ENCODE measurements at places on chromosomes 4 and X.

DNA sequence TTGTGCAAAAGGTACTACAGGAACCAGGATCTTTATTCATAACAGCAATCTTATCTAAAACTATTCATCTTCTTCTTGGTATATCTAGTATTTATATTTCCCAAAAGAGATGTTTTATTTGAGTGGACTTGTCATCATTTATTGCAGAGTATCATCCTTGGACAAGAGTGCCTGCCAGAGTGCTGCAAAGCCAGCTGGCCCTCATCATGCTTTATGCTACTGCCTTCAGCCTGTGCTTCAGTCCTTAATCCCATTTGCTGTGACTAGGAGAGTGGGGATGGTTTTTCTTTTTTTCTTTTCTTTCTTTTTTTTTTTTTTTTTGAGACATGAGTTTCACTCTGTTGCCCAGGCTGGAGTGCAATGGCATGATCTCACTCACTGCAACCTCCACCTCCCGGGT, 33.5 kb upstream of the ELF2 start:
- DNase-seq = peak; percentile 58

DNA sequence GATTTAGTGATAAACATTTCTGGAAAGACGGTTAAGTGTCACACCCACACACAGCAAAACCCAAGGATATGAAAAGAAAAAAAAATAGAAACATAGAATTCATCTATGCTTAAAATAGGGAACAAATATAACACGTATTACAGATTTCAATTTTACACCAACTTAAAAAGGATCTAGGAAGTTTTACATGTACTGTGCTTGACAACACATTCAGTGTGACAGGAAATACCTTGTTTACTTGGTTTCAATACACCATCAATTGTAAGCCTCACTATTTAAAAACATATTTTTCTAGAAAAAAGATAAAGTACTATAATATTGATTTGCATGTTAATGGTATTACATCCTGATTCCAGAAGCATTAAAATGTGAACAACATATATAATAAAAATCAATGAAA, 77.0 kb upstream of the SPRY1 start:
- DNase-seq = no peak

- DNase-seq = no peak
Measured at GRCh38 chrX:1416965-1417760, 25.2 kb upstream of the SLC25A6 start.

- DNase-seq = no peak
Measured at GRCh38 chr4:55277011-55277410, 69.0 kb upstream of the SRD5A3 start.

GRCh38 chr4:38163216-38164006, 203.2 kb downstream of the PTTG2 start:
- DNase-seq = no peak

GRCh38 chrX:49710744-49711319, 15.0 kb upstream of the PAGE1 start:
- no peak for DNase-seq

DNA sequence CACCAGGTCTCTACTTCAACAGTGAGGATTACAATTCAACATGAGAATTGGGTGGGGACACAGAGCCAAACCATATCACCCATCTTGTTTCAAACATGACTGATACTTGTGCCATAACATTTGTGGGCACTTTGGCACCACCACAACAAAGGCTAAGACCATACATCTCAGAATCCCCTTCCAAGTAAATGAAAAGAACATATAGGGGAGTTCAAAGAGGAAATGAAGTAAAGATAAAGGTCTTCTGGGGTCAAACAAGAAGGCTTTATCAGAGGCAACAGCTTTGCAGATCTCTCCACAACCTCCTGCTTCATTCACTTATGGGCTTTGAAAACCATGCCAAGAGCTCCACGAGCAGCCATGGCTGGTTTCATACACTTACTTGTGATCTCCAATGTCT, 122.7 kb downstream of the ANKRD50 start:
- DNase-seq = no peak

DNA sequence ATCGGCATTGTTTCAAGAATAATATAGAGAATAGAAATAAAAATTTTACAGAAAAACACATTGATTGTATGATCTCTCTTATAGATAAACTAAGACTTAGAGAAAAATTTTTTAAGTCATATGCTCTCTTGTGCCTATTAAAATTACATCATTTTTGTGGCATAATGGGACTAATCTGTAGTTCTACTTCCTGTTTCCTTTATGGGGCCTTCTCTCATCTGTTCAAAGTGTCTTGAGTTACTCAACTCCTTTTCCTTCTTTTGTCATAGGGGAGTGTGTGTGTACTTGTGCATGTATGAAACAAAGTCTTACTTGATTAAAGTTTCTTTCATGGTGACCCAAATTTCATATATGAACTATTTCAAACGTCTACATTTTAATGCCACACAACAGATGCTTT, 1448.9 kb upstream of the TENM3 start:
- DNase-seq = no peak

GRCh38 chrX:149982310-149982709, 44.0 kb upstream of the EOLA2 start:
- DNase-seq = no peak

DNA sequence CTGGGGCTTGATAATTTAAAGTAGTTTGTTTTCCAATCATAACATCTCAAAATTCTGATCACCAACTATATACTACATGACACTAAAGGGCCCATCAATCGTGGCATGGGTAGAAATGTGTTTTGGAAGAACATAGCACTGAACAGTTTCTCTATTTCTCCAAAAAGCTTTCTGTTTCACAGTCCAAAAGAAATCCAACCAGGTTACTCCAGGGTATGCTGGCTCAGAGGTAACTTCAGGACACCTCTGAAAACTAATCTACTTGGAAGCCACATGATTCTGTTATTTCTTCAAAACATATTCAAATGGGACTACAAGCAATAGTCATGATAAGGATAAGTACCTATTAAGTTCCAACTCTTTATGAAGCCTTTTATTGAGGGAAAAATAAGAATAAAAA, 8.3 kb downstream of the PHKA1 start:
- DNase-seq = no peak

- DNase-seq = no peak
Measured at GRCh38 chrX:50054147-50054546, 131.8 kb downstream of the CLCN5 start.

GRCh38 chrX:120560405-120560841, 339 bp downstream of the CUL4B start:
- no peak for DNase-seq

DNA sequence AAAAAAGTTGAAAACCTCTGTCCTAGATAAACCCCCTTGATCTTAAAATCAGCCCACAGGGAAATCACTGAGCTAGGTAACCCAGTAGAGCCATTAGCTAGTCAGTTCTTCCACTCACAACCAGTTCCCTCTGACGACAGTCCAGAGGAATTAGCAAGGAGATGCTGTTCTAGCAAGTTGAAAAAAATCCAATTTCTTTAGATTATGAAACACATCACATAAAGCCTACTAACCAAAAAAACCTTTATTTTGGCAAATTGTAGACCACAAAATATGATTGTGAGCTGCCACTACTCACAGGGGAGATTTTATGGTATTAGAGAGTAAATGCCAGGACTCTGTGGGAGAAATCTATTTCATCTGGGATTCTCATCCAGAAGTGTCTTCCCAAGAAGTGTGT, 22.6 kb downstream of the ADAMTS3 start:
- peak; percentile 10 for DNase-seq

GRCh38 chr4:169418846-169419245, 148.1 kb upstream of the SH3RF1 start:
- DNase-seq = no peak

- DNase-seq = peak; percentile 13
Measured at GRCh38 chrX:7334253-7334935, 186.4 kb upstream of the PUDP start.

DNA sequence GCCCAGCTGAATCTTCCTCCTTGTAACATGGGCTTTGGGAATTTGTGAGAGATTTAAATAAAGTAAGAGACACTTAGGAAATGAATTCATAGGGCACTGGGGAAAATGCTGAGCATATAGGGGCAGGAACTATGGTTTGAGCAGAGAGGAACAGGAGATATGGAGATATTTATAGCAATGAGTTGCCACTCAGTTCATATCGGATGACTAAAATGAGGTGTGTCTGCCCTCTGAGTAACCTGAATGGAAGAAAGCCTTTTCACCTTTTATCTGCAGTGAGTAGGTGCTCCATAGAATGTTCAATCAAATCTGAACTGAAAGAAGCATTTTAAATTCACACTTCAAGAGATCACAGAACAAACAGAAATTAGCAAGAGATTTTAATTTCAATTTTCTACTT, 105.7 kb downstream of the CEP44 start:
- DNase-seq = peak; percentile 38

GRCh38 chrX:12802741-12803140, 11.5 kb downstream of the PRPS2 start:
- DNase-seq = no peak

DNA sequence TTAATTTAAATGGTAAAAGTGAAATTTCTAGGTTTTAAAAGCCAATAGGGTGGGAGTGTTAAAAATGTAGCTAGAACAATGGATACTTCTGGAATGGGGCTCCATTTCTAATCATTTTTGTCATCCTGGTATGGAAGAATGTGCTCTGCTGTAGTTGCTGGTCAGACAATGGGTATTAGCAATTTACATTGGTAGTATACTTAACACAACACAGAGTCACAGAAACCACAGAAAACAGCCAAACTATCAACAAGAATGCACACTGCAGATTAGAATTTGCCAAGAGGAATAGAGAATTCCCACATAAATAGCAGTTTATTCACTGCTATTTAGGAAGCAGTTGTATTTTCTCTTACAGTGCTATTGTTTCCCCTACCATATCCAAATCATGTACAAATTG, 319.6 kb downstream of the PPP3CA start:
- DNase-seq = no peak

DNA sequence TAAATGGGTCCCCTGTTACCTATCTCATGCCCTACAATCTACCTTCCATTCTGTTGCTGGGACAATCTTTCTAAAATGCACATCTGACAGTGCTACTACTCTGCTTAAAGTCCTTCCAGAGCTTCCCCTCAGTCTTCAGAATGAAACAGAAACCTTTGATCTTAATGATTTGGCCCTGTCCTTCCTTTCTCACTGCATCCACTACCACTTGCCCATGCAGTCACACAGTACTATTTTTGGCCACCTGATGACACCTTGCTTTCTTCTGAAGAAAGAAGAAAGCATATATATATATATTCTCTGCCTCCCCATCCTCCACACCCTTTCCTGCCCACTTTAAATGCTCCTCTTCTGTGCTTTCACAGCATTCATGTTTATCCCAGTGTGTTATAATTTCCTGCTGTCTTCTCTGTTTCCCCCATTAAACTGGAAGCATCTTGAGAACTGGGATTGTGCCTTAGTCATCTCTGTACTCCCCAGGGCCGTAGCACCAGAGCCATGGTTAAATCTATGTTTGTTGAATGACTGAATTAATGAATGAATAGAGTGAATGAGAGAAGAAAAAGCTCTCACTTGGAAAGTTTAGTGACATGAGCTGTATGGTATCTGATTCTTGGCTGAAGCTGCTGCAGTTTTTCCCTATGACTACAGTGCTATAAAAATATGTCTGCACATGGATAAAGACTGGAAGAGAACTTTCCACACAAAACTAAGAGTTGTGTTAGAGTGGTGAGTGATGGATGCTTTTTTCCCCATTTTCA, 56.2 kb downstream of the RTL9 start:
- peak; percentile 69 for DNase-seq

- DNase-seq = no peak
Measured at GRCh38 chr4:138236037-138236436, 6.1 kb downstream of the SLC7A11 start.

DNA sequence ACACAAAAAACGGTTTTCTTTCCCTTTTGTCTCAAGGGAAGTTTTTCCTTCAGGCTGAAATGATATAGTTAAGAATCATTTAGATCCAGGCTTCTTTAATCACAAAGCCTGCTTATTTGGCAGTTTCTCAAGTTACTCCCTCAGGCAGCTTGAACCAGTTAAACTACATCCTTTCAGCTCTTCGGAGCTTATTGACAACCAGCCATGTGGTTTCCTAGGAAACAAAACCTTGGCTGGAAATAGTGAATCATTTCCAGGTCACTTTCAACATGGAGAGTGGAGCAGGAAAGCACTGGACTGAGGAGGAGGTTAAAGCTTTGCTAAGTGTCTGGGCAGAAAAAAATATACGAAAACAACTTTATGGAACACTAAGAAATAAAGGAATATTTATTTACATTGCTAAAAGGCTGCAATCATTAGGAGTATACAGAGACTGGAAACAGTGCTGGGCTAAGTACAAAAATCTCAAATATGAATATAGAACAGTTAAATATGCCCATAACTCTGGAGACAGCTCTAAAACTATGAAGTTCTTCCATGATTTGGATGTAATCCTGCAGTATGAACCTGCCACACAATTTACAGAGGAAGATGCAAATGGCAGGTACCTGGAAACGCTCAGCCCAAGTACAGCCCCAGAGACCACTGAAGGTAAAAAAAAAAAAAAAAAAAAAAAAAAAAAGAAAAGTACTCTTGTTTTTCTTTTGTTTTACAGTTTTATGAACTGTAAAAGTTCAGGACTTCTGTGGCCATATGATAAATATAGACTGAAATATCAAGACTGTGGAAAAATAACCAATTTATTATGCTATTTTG, 23.2 kb upstream of the AASDH start:
- DNase-seq = peak; percentile 98

DNA sequence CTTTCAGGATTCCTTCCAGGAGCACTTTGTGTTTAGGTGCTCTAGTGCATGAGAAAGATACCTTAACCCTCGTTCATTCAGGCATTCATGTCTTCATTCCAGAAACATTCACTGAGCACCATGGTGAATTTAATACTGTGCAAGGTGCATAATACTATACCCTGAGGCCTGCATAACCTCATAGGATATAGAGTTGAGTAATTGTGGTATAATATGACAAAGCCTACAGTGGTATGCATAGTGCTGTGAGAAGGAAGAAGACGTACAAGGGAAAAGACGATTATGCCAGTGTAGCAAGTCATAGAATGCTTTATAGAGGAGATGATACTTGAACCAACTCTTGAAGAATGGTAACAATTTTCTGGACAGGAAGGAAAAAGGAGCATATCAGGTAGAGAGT, 34.3 kb downstream of the MTM1 start:
- DNase-seq = no peak

GRCh38 chr4:46839128-46839527, 69.9 kb downstream of the COX7B2 start:
- DNase-seq = no peak

- DNase-seq = peak; percentile 89
Measured at GRCh38 chr4:173074501-173074946, 94.1 kb upstream of the GALNT7 start.

DNA sequence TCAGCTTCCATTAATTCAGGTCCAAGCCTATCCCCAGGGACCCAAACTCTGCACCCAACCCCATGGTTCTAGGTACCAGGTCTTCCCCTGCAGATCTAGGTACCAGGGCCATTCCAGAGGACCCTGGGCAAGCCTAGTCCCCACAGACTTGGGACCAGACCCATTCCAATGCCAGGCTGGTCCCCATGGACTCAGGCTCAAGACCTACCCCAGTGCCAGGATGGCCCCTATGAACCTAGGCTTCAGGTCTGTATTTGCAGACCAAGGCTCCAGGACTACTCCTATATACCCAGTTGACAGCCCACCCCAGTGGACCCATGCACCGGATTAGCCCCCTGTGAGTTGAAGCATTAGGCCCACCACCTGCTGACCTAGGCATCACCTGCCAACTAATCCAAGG, 8.9 kb downstream of the MTHFD2L start:
- DNase-seq = no peak

All from umbilical cord (tissue), 2 donors.